ENCODE measurements at places on chromosomes 12 and 14. TPM values are rescaled to one million over a fixed set of nuclear protein-coding genes. Genes with fewer than 3 reads are reported as not detected.

FAM181A gene
- not detected for total RNA-seq

- DNase-seq = no peak
- H3K27ac ChIP-seq = no peak overlapping the region
- no peak overlapping the region for H3K4me3 ChIP-seq
- H3K4me1 ChIP-seq = no peaks in the 10 kb centered on the region
These were observed 445.6 kb upstream of the MIS18BP1 start for GRCh38 chr14:45698462-45699134.

CDCA3 gene
- 87.8 TPM for total RNA-seq

DNA sequence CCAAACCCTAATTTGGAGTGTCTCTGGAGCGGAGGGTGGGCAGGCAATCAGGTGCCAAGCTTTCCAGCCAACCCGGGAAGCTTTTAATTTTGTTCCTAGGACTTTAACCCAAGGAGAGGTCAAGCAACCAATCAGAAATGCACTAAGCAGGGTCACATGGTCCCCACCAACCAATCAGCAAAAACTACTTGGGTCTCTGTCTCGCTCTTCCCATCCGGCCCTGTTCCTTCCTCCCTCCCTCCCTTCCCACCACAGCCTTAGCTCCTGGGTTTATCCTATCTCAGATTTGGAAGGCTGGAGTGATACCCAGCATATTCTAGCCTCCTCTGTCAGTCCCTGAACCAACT, 7.3 kb downstream of the HOXC5 start:
- H3K36me3 ChIP-seq = no peaks in the 10 kb centered on the region
- H3K27ac ChIP-seq = no peak overlapping the region
- peaks cover under 1% of the 10 kb centered on the region for H3K4me1 ChIP-seq
- DNase-seq = no peak
- no peak overlapping the region for H3K4me3 ChIP-seq

RPL10L gene
- not detected for total RNA-seq

GRCh38 chr14:90456551-90456950, 59.7 kb downstream of the CALM1 start:
- no peaks in the 10 kb centered on the region for H3K27me3 ChIP-seq
- no peaks in the 10 kb centered on the region for H3K36me3 ChIP-seq
- DNase-seq = no peak
- H3K4me3 ChIP-seq = no peak overlapping the region
- H3K4me1 ChIP-seq = peaks cover 6% of the 10 kb centered on the region

GRCh38 chr14:75323571-75323970, 44.9 kb downstream of the FOS start:
- H3K27ac ChIP-seq = no peak overlapping the region
- no peaks in the 10 kb centered on the region for H3K36me3 ChIP-seq
- DNase-seq = no peak
- no peak overlapping the region for H3K4me3 ChIP-seq

BEST3 gene
- total RNA-seq = not detected

GRCh38 chr12:101077791-101078528, 132.1 kb downstream of the SLC5A8 start:
- peaks cover 2% of the 10 kb centered on the region for H3K27me3 ChIP-seq
- H3K36me3 ChIP-seq = no peaks in the 10 kb centered on the region
- H3K27ac ChIP-seq = no peak overlapping the region
- no peak for DNase-seq
- H3K4me1 ChIP-seq = peaks cover 5% of the 10 kb centered on the region
- no peak overlapping the region for H3K4me3 ChIP-seq

DNA sequence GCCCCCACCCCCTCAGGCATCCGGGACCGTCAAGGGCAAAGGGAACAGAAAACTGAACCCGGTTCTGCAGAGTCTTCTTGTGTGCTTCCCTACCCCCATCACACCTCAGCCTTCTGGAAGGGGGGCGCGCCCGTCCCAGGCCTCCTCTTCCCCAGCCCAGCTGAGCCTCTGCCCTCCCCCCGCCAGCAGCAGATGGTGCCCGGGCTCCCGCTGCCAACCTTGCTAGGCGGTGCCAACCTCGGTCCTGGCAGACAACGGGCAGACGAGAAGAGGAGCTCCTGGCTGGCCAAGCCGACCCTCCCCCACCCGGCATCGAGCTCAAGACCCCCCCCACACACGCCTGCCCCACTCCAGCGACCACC, 8.7 kb downstream of the STAC3 start:
- no peaks in the 10 kb centered on the region for H3K36me3 ChIP-seq
- no peak for DNase-seq
- peak overlapping the region; percentile 62 for H3K4me3 ChIP-seq
- H3K27me3 ChIP-seq = peaks cover 37% of the 10 kb centered on the region
- no peak overlapping the region for H3K27ac ChIP-seq

- H3K27ac ChIP-seq = no peak overlapping the region
- no peak overlapping the region for H3K4me3 ChIP-seq
- no peak for DNase-seq
- H3K4me1 ChIP-seq = peaks cover 17% of the 10 kb centered on the region
- H3K36me3 ChIP-seq = no peaks in the 10 kb centered on the region
These were observed 10.8 kb downstream of the COL2A1 start for GRCh38 chr12:47993491-47993890.

- no peak overlapping the region for H3K4me3 ChIP-seq
- no peaks in the 10 kb centered on the region for H3K36me3 ChIP-seq
- H3K27me3 ChIP-seq = no peaks in the 10 kb centered on the region
- H3K4me1 ChIP-seq = no peaks in the 10 kb centered on the region
These were observed 76.5 kb upstream of the HSPB8 start for GRCh38 chr12:119102274-119102673.

SOS2 gene
- total RNA-seq = 20.2 TPM

- peak; percentile 80 for DNase-seq
- peaks cover 25% of the 10 kb centered on the region for H3K36me3 ChIP-seq
- H3K27ac ChIP-seq = no peak overlapping the region
- H3K27me3 ChIP-seq = peaks cover 19% of the 10 kb centered on the region
These were observed 3.4 kb upstream of the DHH start for GRCh38 chr12:49098035-49098451.

DNA sequence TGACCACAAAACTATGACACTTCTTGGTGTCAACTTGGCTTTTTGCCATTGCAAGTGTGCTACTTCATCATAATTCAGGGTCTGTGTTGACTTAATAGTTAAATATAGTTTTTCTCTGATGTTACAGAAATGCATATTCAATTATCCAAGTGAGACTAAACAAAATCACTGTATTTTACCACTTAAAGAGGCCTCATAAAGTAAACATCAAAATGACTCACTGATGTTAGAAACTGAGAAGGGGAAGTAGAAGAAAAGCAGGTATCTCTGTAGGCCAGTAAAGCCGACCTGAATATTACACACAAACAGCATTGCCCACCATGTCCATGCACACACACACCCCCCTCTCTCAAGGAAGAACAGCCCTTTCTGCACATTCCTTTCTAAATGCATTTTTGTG, 55.4 kb downstream of the RPAP3 start:
- H3K4me3 ChIP-seq = no peak overlapping the region
- no peak for DNase-seq
- no peaks in the 10 kb centered on the region for H3K27me3 ChIP-seq
- H3K27ac ChIP-seq = peak overlapping the region; percentile 11
- H3K36me3 ChIP-seq = peaks cover 9% of the 10 kb centered on the region
- H3K4me1 ChIP-seq = peaks cover 20% of the 10 kb centered on the region

DNA sequence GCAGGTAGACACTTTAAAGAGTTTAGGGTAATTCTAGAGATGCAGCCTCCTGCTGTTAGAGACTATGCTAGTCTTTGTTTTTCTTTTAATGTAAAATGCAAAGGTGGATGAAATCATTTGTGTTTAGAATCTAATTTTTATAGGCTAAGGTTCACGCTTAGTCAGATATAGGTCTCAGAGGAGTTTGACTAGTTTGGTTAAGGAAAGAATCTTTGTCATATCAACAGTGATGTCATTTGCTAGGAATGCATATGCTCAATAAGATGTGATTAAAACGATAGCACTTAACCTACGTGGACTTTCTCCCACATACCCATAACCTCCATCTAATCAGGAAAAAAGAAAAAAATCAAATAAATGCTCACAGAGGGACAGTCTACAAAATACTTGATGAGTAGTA, 859.3 kb upstream of the ATXN7L3B start:
- H3K4me3 ChIP-seq = no peak overlapping the region
- H3K27me3 ChIP-seq = no peaks in the 10 kb centered on the region
- no peak for DNase-seq
- H3K4me1 ChIP-seq = no peaks in the 10 kb centered on the region
- no peak overlapping the region for H3K27ac ChIP-seq
- no peaks in the 10 kb centered on the region for H3K36me3 ChIP-seq

DNA sequence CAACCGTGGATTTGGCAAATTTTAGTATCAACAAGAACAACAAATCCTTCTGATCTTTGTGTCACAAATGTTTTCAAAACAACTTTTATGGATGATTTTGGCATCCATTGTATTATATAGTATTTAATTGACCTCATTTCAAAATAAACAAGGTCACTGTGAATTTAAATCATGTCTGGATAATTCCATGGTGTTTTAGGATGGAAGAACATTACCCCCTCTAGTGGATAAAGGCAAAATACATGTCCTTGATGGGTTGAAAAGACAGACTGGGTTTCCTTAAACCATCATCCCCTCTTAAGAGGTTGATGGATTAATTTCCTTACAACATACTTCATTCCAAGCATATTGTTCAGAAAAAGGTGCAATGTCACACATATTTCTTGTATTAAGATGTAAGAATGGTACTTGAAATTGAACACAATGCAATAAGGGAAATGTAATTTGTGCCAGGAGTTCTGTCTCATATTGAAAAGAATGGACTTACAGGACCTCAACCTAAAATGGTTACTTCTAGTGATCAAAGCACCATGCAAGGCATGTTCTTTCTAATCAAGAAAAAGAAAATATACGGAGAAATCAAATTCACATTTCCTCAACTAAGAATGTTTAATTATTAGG, 352.0 kb downstream of the BCAT1 start:
- peaks cover 13% of the 10 kb centered on the region for H3K4me1 ChIP-seq
- no peak overlapping the region for H3K4me3 ChIP-seq
- DNase-seq = no peak

DNA sequence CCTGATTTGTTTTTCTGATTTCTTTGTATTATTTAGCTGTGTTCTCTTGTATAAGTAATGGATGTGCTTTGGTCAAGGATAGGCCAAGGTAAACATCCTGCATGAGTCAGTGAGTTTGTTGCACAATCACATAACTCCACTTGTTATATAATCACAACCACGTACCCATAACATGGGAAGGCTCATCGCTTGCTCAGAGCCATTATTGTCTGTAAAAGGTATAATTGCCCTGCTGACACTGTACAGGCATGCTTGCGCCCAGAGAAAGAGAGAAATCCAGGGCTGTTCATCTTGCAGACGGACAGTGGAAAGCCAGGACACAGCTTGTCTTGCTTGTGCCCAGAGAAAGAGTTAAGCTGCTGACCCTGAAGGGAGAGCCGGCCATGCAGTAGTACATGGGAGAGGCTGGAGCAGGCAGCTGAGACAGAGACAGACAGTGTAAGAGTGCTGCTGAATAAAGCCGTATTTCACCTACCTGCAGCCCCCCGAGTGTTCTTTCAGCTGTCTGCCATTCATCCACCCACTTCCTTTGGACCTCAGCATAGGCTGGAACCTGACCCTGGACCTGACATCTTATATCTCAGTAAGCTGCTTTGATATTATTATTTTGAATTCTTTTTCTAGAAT, 174.7 kb upstream of the DAAM1 start:
- H3K4me1 ChIP-seq = no peaks in the 10 kb centered on the region
- no peak overlapping the region for H3K27ac ChIP-seq
- H3K27me3 ChIP-seq = peaks cover 4% of the 10 kb centered on the region
- H3K4me3 ChIP-seq = no peak overlapping the region
- DNase-seq = no peak
- H3K36me3 ChIP-seq = no peaks in the 10 kb centered on the region

DNA sequence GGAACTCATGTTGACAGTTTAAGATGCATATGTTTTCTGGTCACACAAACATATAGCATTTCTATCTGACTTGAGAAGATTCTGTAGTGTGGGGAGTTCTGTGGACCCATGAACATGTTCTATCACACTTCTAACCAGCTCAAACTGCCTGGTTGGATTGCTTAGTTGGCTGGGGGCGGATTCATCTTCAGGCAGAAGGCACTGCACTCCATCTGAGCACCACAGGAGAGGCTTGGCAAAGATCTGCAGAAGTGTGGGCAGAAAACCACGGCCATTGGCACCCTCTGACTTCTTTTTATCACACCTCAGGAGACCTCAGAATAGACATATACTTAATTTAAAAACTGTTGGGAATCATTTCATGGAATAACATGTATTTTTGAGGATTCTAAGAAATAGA, 68.5 kb downstream of the LIN7A start:
- no peak for DNase-seq
- H3K27ac ChIP-seq = no peak overlapping the region
- no peaks in the 10 kb centered on the region for H3K27me3 ChIP-seq
- H3K4me3 ChIP-seq = no peak overlapping the region
- H3K36me3 ChIP-seq = no peaks in the 10 kb centered on the region

GRCh38 chr14:103544388-103545218, 15.6 kb downstream of the TRMT61A start:
- no peak overlapping the region for H3K27ac ChIP-seq
- H3K4me3 ChIP-seq = no peak overlapping the region
- no peaks in the 10 kb centered on the region for H3K27me3 ChIP-seq
- no peaks in the 10 kb centered on the region for H3K36me3 ChIP-seq

DNA sequence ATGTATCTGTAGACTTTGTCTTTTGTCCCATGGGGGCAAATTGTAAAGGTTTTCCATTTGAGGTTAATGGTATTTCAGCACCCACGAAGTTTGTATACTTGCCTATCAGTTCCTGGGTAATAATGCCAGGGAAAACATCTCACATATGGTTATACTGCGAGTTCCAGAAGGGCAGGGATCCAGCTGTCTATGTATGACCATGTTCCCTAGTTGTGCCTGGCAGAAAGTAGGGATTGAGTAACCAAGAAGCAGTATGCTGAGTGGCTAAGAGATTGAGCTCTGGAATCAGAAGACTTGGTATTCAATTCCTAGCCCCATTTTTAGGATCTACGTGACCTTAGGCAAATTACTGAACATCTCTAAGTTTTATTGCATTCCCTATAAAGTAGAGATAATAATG, 173.2 kb upstream of the PWP1 start:
- no peaks in the 10 kb centered on the region for H3K36me3 ChIP-seq
- H3K27ac ChIP-seq = no peak overlapping the region
- H3K4me3 ChIP-seq = no peak overlapping the region

DNA sequence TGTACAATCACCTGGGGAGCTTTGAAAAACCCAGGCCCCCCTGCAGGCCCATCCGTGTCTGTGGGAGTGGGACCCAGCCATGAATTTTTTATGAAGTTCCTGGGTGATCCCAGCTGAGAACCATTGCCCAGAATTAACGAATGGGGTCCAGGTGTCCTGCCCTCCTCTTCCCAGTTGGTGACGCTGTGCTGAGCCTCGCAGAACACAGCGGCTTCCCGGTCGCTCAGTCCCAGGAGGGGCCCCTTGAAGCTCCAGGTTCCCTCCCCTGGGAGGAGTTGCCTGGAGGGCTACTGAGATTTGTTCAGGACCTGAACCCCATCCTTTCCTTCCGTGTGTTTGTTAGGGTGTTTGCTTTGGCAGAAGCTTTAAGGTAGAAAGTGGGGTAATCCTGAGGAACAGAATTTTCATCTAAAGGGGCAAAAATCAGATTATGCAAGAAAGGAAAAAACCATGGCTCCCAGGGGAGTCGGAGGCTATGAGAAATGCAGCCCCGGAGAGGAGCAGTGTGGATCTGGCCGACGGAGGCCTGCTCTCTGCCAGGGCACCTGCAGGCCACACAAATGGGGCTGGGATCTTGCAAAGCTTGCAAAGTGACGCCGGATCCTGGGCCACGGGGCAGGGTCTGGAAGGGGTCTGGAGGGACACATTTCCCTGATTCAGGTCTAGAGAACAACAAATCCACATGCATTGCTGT, 164.7 kb upstream of the PRMT8 start:
- no peaks in the 10 kb centered on the region for H3K4me1 ChIP-seq
- H3K27me3 ChIP-seq = no peaks in the 10 kb centered on the region
- DNase-seq = no peak
- H3K27ac ChIP-seq = no peak overlapping the region

- no peaks in the 10 kb centered on the region for H3K36me3 ChIP-seq
- H3K27me3 ChIP-seq = no peaks in the 10 kb centered on the region
- peaks cover 8% of the 10 kb centered on the region for H3K4me1 ChIP-seq
- DNase-seq = no peak
These were observed 4.0 kb downstream of the FGF6 start for GRCh38 chr12:4441355-4442335.

OAS3 gene
- total RNA-seq = 35.3 TPM

All from activated CD4-positive, alpha-beta T cell treated with anti-CD3 and anti-CD28 coated beads for 36 hours (primary cell).